Type B pancreatic cell (in vitro differentiated cells): ENCODE measurements at places on chromosomes 4 and X. TPM values are rescaled to one million over a fixed set of nuclear protein-coding genes. Genes with fewer than 3 reads are reported as not detected.

DNA sequence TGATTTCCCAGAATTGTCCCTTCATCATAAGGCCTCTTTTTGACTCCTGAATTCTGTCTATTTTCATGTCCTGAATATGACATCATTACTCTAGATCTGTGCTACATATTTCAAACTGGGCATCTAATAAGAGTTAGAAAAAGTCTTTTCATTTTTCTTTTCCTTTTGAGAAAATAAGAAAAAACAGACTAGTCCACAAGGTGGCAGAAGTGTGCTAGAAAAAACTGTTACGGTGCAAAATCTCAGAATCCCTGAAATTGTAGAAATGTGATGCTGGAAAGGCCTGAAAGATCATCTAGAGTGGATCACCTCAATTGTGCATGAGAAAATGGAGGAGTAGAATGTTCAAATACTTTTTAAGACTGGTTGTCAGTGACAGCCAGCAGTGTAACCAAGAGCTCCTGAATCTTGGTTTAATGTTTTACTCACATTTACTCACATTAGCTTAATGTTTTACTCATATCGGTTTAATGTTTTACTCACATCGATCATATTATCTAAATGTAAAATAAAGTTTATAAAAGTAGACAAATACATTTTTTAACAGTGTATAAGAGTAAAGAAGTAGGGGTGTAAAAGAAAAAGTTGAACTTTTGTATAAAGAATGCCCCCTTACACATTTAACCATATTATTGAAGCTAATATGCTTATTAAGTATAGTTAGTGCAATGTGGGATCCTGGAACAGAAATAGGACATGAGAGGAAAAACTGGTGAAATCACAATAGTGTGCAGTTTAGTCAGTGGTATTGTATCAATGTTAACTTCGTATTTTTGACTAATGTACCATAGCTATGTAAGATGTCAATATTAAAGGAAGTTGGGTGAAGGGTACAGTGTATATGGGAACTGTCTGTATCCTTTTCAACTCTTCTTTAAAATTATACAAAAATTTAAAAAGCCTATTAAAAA lies 15.2 kb downstream of the ASB11 start:
- no peak for DNase-seq

DNA sequence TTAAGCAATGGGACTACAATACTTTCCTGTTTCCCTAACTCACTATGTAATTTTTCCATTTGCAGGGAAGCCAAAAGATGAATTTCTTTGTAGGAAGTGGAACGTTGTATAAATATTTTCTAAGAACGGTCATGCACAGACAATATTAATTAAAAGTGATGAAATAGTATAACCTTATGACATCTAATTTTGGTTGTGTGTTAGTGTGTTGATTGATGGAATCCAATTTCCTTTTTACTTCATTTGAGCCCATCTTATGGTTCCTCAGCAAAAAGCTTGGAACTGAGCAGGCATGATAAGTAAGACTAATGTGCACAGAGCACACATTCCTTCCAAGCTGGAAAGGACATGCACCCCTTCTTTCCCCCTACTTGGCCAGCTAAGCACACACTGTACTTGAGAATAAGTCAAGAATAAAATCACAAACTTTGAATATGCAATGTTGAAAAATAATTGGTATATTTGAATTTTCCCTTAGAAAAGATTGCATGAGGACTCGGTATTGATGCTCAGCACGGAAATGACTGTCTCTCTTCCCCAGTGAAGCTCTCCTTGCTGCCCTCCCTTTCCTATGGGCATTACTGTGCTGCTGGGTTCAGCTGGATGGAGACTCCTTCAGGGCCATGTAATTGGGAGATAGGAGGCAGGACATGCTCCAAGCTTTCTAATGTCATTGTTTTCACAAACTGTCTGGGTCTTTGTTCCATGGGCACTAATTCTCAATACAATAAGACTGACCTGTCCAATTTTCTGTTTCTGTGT lies 19.2 kb upstream of the PDLIM3 start:
- no peak for DNase-seq

DNA sequence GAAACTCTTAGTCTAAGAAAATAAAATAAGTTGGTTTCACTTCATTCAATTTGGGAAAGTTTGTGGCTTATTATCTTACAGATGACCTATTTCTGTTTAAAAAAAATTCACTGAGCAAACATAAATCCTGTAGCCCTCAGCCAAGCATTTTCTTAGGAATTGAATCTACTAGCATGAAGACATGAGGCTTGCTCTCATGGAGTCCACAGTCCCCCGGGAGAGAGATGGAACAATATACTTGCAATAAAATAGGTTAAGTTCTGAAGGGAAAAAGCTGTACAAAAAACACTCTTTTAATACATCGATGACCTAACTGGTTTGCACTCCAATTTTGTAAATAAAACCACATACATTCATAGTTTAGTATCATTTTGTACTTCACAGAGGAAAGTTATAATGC lies 642.6 kb upstream of the FAM241A start:
- DNase-seq: no peak

Gene FAM241A
- 0.70 and 1.3 TPM in 2 replicates for total RNA-seq

Gene SPANXN3
- not detected in 2 replicates for total RNA-seq

DNA sequence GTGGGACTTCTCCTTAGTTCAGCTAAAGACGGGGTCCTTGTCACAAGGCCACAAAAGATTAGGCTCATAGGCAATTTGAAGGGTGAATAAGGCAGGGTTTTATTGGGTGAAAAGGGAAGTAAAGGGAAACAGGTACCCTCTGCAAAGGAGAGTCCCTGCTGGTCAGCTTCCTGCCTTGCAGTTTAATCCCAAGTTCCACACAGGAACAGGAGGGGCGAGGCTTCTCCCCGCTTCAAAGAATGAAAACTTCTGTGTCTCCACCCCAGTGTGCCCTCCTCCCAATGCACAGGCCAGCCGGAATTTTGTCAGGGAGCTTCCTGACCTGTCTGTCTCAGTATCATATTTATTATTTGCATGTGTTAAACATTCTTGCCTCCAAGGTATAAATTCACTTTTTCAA lies 37.1 kb downstream of the ITM2A start:
- no peak for DNase-seq

Gene SLC49A3
- 2.5 and 3.3 TPM in 2 replicates for total RNA-seq

DNA sequence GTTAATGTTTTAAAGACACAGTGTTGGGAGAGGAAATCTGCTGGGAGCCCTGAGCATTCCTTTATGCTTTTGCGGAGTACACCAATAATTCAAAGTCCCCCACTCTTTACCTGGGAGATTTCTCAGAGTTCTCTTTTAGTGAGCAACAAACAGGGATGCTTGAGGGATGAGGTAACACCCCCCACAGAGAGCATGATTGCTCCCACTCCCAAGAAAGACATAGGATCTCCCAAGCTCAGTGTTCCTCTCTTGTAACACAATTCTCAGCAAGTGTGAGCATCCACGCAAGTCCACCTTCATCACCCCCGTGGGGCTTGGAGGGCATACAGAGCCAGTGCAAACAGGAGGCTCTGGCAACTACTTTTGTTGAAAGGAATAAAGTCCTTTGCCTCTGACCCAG lies 36.1 kb downstream of the GSPT2 start:
- DNase-seq: no peak

DNA sequence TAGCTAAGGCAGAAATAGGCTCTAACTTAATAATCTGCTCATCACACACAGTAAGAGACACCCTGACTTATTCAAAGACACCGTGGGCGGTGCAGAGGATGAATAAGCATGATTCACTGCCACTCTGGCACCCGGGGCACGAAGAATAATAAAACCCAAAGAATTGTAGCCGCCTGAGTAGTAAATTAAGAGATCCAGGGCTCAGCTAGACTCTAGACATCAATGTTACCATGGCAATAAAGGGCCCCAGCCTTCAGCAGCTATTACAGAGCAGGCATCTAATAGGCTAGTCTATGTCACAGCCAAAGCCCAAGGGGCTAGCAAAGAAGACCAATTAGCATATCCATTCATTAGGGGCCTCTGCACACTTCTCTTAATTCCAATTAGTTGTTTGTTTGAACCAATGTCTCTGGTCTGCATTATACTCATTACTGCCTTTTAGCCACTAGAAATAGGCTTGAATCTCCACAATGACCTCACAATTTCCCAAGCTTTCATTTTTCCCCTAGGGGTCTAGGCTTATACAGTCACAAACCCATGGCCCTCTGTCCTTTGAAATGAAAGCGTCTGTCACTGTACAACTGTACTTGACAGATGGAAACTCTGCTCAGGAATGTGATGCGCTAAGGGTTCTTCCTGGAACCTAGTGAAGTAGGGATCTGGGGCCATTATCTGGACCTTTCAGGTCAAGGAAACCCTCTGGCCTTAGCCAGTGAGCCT lies 3.0 kb upstream of the ATP1B4 start:
- no peak for DNase-seq

GRCh38 chr4:132063829-132064228 lies 1085.3 kb upstream of the PCDH10 start:
- DNase-seq: no peak

DNA sequence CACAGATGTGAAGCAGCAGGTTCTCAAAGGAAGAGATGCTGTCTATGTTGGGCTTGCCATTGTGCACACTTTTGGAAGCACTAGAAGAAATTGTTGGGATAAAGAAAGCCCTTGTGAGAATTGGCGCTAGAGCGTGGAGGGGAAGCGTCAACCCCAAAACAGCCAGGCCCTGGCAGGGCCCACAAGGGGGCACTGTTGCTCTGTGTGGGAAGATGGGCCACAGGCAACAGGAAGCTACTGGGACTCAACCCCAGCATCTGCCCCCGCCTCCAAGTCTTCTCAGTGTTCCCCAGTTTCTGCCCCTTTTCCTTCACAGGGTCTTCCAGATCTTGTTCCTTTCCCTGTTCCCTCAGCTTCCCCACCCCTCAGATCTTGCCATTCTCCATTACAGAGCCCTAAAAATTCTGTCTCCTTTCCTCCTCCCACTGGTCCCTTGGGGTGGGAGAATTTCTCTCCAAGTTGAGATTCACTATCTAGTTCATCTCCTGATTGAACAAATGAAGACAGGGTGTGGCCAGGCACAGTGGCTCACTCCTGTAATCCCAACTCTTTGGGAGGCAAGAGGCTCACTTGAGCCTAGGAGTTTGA lies 85.5 kb downstream of the STARD8 start:
- no peak for DNase-seq

Gene TBX22
- not detected in 2 replicates for total RNA-seq

DNA sequence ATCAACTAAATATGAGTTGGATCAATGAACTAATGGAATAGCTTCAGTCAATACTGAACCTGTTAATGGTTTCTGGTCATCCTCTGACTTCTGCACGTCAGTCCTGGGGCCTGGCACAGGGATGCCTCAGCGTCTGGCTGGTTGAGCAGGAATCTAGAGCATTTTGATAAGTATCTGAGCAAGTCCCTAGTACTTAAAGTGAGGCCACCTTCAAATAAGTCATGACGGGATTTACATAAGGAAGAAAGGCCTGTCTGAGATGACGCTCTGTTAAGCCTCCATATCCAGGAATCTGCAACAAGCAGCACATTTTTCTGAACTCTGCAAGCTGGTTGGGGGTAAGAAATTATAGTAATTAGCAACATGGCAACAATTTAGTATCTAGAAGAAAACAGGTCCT lies 83.2 kb upstream of the TBC1D9 start:
- no peak for DNase-seq

DNA sequence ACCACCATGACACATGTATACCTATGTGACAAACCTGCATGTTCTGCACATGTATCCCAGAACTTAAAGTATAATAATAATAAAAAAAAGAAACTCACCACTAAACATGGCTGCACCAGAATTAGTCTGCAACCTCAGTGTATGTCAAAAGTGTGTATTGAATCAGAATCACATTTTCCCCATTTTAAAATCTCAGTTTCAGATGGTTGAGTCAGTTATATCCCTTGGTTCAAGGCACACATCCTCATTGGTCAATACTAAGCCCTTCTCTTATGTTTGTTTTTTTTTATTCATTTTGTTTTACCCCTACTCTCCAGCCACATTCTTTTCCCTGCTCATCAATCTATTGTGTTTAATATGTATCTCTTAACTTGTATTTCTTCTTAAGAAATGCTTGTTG lies 57.8 kb upstream of the ANXA3 start:
- no peak for DNase-seq

DNA sequence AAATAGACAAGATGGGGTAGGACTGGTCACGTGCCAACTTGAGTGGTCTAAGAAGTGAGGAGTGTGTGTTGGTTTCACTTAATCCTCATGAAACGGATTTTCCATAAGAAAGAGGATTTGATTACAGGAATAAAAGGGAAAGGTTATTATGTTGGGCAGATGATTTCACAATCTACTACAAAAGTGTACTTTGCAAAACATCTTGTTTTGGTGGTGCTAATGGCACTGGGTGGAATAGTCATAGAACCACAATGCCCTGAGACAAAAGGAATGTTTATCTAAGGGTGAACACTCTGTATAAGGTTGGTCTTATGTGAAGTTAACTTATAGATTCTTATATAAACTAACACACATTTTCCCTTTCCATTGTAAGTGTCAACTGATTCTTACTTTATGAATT lies 45.6 kb downstream of the GLUD2 start:
- DNase-seq: no peak

Gene EREG
- 3.1 and 4.4 TPM in 2 replicates for total RNA-seq

DNA sequence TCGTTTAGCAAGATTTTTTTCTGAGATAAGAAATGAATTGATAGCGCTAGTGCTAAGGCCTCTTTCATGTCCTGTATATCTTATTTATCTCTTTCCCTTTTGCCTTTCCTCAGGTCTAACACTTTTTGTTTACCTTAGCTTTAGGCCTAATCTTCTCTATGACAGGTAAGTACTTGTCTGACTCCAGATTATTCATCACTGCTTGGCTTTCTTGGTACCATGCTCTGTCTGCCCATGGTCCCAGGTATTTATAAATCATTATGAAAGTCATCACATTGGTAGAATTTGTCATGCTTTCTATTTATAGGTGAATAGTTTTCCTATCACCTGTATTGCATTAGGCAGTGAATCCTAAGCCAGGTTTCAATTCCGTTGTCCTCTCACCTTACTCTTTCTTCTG lies 99.5 kb upstream of the CTSO start:
- DNase-seq: no peak

- DNase-seq: no peak
Measured at GRCh38 chr4:10715696-10716095, 31.1 kb upstream of the CLNK start.

Gene AP1AR
- total RNA-seq: 14.5 and 18.9 TPM in 2 replicates

Gene CXCL10
- 0.31 and 0.60 TPM in 2 replicates for total RNA-seq

DNA sequence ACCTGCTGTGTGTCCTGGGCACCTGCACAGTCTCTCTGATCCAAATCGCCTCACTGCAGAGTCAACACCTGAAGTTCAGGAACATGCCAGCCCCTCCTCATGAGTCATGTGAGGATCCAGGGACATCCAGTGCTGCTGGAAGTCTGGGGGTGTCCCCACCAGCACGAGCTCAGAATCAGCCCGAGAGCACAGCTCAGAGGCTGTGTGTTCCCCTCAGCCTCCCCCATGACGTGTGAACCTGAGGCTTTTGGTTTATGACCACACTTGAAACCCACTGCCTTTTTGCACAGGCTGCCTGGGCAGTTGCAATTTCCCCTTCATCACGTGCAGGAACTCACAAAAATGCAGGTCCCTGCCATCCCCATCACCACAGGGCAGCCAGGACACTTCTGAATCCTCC lies 47.1 kb downstream of the PPP2R2C start:
- DNase-seq: no peak

DNA sequence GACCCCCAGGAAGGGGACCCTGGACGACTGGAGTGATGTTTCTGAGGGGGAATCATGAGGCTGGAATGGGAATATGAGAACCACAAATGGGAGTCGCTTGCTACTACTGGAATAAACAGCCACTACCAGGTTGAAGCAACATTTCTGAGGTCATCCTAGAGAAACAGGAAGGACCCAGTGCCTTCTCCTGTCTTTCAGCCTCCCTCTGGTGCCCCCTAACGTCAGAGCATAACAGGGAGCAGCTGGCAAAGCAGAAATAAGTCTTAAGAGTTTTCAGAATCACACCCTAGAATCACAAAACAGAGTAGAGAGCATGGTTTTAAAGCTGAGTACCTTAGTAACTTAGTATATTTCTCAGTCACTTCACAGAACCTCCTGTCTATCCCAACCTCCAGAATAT lies 347.8 kb upstream of the PITX2 start:
- DNase-seq: peak; percentile 61
